Stimulated activated CD4-positive, alpha-beta T cell treated with anti-CD3 and anti-CD28 coated beads, Interleukin-12 subunit alpha, Interleukin-12 subunit beta, amount 100 ng/mL, for 48 hours (primary cell): ENCODE measurements at places on chromosomes 5 and 9.

DNA sequence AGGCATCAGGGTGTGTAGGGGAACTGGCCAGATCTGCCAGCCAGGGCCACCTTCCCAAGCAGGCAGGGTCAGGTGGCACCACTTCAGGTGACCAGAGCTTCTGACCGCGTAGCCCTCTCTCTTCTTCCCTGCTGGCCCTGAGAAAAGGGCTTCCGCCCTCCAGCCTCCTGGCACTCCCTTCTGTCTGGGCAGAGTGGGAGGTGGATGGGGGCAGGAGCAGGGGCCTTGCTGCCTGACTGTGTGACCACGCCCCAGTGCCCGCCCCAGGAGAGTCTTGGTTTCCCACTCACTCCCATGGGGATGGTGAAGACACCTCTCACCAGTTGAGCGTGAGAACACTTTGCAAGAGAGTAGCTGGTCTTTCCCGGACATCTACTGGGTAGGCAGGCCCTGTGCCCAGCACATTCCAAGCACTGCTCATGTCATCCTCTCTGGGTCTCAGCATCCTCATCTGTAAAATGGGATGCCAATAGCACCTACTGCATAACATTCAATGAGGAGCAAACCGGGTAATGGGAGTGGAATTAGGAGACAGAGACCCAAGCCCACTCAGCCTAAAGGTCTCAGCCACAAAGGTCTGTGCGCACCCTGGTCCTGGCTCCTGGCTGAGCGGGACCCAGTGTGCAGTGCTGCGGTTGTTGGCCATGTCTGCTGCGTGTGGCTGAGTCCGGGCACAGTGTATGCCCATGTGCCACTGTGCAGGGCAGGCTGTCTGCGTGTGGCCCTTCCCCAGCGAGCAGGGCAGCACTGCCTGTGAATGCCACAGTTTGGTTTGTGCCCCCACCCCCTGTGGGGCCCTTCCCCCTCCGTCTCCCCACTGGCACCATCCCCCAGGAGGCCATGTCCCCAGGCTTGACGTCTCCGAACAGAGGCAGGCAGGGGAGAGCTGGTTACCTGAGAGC lies 179.1 kb upstream of the IER5L start:
- no peak for DNase-seq

- no peak for DNase-seq
Observed at GRCh38 chr9:130328349-130328801, 62.8 kb downstream of the HMCN2 start.

DNA sequence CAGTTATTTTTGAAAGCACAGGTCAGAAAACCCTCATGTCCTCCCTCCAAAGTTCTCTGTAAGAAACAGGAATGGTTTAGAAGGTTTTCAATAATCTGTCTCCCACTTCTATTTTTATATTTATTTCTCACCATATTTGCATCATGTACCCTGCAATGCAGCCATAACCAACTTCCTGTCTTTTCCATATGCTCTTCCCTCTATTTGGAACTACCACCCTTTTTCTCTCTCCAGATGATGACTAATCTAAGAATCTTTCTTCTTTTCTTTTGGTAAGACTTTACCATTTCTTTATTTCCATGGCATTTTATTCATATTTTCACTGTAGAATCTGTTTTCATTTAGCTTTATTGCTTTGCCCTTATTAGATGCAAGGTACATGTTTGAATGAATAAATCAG lies 33.9 kb downstream of the MAN2A1 start:
- DNase-seq, result no peak

- DNase-seq, result no peak
Observed at GRCh38 chr5:171629628-171630349, 155.8 kb upstream of the SMIM23 start.

GRCh38 chr5:59348189-59348588 lies 545.3 kb downstream of the PDE4D start:
- DNase-seq, result no peak

DNA sequence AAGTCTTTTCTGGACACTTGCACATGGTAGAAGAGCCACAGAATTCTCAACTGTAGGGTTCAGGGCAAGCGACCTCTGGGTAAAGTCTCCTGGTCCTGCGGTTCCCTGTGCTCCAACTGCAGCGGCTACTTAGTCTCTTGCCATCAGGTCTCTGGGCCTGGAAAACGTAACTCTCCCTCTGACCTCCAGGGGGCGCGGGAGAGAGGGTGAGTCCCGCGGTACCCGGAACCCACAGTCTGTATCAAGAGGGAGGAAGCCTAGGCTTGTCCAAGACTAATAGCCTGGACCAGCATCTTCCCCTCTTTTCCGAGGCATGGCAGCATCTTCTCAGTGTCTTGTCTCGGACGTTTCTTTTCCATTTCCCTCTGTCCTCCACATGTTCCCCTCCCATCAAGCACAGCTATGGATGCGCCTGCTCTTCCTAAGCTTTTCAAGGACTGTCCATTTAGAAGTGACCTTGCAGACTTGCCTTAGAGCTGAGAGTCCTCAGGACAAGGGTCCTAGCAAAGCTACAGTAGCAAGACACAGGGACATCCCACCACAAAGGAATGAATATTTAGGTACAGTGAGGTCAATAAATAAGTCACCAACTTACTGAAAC lies 59.3 kb downstream of the FSTL4 start:
- peak; percentile 37 for DNase-seq

DNA sequence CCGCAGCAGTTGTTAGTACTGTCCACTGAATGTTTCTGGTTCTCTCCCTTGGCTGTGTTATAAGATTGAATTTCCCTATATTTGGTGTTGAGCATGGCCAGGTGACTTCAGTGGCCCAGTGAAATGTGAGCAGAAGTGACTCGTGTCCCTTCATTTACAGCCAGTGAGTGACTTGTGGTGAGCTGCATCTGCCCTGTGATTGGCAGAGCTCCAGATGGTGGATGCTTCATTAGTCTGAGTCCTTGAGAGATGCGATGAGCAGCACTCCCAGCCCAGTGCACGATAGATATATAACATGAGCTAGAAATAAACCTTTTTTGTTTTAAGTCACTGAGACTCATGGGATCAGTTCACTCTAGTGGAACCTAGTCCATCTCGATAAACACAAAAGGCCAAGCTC lies 19.3 kb downstream of the PCSK5 start:
- no peak for DNase-seq

DNA sequence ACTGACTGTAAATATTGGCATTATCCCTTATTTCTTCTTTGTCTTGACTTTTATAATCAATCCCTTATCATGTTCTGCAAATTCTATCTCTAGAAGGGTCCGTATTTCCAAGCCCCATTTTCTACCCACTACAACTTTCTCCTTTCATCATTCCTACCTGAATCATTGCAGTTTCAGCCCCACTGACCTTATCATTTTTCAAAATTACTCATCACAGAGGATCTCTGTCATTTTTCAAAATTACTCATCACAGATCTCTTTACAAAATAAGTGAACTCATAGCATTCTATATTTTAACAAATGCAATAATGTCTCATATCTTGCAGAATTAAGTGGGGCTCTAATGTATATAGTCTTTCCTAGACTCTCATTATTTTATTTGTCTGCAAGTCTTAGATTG lies 256.9 kb upstream of the COX7C start:
- DNase-seq, result no peak

DNA sequence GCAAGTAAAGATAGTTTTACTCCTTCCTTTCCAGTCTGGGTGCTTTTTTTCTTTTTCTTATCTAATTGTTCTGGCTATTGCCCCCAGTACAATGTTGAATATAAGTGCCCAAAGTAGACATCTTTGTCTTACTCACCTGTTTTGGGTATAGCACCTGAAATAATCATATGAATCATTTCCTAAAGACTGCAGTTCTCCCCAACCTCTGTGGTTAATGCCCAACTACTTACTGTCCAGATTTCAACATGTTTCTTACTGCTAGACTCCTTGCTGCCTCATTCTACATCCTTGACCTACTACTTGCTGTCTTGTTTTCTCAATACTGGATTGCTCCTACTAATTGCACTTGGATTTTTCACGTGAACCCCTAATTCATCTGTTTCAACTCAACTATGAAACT lies 8.8 kb upstream of the HSDL2 start:
- no peak for DNase-seq

DNA sequence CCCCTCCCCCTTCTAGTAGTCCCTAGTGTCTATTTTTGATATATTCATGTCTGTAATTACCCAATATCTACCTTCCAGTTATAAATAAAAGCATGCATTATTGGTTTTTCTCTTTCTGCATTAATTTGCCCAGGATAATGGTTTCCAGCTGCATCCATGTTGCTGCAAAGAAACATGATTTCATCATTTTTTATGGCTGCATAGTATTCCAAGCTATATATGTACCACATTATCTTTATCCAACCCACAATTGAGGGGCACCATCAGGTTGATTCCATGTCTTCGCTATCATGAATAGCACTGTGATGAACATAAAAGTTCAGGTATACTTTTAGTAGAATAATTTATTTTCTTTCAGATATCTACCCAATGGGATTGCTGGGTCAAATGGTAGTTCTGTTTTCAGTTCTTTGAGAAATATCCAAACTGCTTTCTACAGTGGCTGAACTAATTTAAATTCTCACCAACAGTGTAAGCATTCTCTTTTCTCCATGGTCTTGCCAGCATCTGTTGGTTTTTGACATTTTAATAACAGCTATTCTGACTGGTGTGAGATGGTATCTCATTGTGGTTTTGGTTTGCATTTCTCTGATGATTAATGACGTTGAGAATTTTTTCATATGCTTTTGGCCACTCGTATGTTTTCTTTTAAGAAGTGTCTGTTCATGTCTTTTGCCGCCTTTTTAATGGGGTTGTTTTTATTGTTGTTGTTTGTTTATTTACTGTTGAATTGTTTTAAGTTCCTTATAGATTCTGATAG lies 746.1 kb upstream of the MEF2C start:
- no peak for DNase-seq

DNA sequence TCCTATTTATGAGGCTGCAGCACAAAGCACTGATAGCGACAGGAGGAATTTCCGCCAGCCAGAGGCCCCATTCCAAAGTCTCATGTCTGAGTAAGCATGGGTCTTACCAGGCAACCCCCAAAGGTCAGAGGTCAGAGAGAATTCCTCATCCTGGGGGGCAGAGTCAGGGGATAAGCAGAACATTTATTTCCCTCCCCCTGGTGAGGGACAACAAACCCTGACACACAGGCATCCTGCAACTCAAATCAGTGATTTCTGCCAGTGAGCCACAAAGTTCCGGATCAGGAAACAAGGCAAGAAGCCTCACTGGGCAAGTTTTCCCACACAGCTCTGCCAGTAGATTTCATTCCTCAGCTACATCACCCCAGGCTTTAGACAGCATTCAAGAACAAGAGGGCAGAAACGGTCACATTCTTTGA lies 37.0 kb downstream of the ADAMTS12 start:
- DNase-seq, result no peak

GRCh38 chr5:50958852-50959457 lies 292.5 kb downstream of the PARP8 start:
- no peak for DNase-seq

GRCh38 chr9:36764364-36765076 lies 191.8 kb downstream of the MELK start:
- no peak for DNase-seq

- no peak for DNase-seq
Observed at GRCh38 chr5:127801751-127802476, 98.7 kb downstream of the CCDC192 start.

GRCh38 chr5:96189028-96189826 lies 227.6 kb upstream of the ELL2 start:
- DNase-seq, result no peak

GRCh38 chr9:117784996-117785395 lies 80.8 kb downstream of the TLR4 start:
- no peak for DNase-seq

- no peak for DNase-seq
Observed at GRCh38 chr9:76218117-76218885, 175.9 kb downstream of the RFK start.

- no peak for DNase-seq
Observed at GRCh38 chr9:134234001-134234660, 69.8 kb upstream of the RNU6ATAC start.

DNA sequence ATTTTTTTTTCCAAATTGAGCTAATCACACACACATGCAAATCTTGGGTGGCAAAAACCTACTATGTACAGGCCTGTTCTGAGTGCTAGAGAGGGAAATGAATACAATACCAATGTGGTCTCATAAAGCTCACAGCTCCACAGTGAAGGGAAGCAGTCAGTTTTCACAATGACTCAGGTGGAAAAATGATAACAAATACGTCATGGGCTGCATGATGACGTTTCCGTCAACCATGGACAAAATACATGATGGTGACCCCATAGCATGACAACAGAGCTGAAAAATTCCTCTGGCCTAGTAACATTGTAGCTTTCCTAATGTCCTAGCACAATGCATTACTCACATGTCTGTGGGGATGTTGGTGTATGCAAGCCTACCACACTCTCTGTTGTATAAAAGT lies 252.5 kb downstream of the TRIM32 start:
- DNase-seq, result no peak

DNA sequence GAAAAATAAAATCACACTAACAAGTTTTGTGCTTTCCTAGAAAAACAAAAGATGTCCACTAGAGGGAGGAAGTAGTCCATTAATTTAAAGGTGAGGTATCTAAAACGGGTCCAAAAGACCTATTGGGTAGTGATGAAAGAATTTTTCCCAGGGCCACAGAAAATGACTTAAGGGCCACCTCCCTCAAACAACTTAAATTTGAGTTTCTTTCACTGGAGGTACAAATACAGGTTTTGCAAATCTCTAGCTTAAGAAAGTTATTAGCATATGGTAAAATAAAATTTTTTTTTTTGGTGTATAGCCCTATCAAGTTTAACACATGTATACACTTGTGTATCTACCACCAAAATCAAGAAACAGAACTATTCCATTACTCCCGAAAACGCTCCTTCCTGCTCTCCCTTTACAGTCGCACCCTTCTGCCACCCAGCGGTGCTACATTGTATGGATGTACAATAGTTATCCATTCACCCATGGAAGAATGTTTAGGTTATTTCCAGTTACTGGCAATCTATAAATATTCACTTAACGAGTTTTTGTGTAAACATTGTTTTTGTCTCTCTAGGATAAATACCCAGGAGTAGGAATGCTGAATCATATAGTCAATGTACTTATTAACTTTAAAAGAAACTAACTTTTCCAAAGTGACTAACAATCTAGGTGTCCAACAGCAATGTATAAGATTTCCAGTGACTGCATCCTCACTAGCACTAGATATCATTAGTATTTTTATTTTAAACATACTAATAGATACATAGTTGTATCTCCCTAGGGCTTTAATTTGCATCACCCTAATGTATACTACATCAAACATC lies 21.9 kb downstream of the DEPDC1B start:
- DNase-seq, result no peak

DNA sequence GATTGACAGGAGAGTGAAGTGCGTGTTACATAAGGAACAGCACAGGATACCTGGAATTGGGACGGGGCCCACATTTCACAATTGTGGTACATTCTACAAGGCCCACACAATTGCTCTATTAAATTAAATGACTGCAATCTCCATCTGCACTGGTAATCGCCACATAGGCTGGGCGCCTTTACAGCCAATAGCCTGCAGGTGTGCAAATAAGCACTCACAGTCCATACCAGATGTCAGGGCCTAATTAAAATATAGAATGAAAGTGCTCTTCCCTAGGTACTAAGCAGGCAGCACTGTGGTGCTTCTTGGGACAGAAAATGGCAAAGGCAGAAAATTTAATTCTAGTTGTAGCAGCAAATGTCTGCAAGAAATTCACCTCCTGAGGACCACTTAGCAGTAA lies 82.7 kb downstream of the ATP10B start:
- no peak for DNase-seq
